ENCODE measurements at places on chromosomes 2 and 18.

- no peak for DNase-seq
Observed at GRCh38 chr18:63192885-63193349, 126.7 kb downstream of the BCL2 start.

DNA sequence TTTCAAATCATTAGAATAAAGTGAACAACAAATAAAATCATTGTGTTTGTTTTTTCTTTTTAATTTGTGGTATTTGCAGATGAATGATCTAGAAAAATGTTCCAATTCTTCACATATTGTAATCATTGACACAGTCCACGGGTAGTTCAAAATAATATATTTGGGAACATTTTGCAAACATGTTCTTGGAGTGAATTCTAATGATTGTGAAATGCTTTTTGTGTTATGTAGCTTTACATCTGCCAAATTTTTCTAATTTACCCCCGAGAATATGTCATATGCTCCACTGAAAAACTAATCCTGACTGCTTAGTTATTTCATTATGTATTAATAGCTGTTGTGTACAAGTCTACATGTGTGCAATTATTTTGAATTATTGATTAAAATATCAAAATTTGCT is 1468.4 kb upstream of the NXPH2 start:
- no peak for DNase-seq

DNA sequence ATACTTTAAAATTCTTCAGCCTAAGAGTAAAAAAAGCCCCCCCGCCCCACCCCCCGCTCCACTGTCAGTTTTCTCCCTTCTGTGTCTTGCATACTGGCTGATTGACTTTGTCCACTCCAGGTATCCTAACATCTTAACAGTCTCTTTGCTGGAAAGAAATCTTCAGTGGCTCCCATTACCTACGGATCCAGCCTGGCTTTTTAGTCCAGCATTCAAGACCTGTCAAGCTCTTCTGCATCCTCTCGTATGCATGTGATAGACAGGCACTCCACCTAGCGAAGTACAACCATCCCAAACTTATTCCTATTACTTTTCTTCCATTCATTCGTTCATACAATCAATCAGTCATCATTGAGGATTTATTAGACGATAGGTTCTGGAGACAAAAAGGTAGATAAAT is 288.1 kb downstream of the MYCN start:
- no peak for DNase-seq

GRCh38 chr2:116819355-116819754 is 995.1 kb upstream of the DDX18 start:
- no peak for DNase-seq

DNA sequence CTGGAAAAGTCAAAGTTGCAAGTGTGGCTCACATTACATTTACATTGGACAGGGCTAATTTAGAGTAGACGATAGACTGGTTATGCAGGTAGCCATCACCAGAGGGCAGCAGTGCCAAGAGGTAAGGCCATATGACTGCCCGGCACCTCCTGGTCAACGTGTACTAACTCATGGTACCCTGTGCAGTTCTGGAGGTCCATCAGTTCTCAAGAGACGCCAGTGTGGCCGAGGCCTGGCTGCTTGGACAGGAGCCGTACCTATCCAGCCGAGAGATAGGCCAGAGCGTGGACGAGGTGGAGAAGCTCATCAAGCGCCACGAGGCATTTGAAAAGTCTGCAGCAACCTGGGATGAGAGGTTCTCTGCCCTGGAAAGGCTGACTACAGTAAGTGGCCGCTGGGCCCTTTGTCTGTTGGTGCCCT is 65.8 kb upstream of the EML6 start:
- no peak for DNase-seq

DNA sequence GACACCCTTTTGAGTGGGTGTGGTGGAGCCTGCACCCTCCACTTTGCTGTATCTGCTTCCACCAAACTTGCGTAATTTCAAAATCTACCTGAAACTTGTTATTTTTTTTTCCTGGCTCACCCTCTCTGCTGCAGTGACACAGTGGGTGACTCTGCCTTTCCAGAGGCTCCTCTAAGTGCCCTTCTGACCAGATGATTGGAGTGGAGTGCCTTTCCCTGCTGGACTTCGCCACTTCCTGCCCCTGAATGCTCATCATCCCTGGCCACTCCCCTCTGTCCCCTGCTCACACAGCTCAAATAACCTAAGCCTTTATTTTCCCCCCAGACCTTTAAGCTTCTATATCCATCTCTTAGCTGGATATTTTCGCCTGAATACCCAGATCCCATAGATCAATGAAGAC is 777.5 kb upstream of the ID2 start:
- DNase-seq = no peak

DNA sequence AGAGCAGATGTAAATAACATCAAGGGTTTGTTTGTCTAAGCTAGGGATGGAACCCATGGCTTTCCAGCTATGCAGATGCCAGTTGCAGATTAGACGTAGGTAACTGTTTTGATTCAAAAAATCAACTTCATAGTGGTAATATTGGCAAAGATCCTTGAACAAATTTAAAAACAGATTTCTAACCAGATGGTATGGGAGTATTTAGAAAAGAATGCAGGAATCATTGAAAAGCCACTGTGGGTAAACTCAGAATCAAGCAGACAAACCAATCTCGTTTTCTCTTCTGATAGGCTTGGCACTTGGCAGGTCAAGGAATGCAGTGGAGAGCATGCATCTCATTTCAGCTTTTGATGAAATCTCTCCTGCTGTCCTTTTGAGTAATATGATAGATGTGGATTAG is 377.5 kb downstream of the CLIP4 start:
- no peak for DNase-seq

DNA sequence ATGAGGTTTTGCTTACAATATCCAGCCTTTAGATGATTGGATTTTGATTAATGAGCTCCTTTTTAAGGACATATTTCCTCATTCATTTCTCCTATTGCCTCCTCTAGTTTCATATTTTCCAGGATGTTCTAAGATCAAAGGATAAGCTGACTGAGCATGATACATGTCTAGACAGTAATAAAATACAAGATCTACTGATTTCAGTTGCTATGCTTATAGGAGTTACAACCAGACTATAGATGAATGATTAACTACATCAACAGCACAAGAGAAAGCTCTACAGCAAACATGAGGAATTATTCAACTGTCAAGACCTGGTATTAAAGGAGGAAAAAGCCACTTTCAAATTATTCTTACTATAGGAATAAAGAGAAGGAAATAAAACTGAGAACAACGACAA is 85.0 kb upstream of the LINC00305 start:
- DNase-seq = no peak

DNA sequence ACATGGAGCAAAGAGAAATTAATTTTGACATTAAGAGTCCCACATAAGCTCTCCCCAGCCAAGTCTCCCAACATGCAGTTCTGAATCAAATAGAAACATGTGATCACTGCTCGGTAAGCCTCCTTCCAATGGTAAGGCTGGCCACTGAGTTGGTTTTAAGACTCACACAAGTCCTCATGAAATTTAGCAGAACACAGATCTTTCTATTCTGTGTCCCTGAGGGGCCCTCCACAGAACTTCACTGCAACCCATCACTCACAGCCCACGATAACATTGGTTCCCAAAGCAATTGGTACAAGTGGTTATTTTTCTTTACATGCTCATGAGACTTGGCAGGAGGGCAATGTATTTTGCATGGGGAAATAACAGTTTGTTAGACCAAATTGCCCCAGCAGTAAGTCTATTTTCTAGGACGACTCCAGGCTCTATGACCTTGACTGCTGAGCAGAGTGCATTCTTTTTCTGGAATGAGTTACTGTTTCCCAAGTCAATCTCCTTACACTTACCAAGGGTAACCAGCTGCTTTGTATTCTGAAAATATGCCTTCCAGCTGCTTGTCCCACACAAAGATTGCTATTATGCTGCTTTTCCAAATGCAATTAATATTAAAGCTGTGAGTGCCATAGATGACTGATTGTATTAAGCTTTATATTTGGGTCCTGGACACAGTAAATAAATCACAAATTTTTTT is 142.3 kb upstream of the TANK start:
- DNase-seq = no peak

- DNase-seq = no peak
Observed at GRCh38 chr2:95350774-95351597, 51.5 kb upstream of the FAHD2A start.

- DNase-seq = no peak
Observed at GRCh38 chr2:119549241-119549640, 5.0 kb downstream of the CFAP221 start.

- DNase-seq = peak; percentile 84
Observed at GRCh38 chr2:191041418-191042161, 27.6 kb upstream of the STAT1 start.

DNA sequence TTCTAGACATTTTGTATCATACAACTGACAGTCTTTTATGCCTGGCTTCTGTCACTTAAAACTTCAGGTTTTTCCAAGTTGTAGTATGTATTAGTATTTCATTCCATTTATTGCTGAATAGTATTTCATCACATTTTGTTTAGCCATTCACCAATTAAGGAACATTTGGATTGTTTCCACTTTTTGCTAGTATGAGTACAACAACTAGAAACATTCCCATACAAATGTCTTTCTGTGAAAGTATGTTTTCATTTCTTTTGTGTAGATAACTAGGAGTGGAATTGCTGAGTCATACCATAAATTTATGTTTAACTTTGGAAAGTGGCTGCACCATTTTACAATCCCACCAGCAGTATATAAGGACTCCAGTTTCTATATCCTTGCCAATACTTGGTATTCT is 135.9 kb downstream of the ATAD2B start:
- no peak for DNase-seq

DNA sequence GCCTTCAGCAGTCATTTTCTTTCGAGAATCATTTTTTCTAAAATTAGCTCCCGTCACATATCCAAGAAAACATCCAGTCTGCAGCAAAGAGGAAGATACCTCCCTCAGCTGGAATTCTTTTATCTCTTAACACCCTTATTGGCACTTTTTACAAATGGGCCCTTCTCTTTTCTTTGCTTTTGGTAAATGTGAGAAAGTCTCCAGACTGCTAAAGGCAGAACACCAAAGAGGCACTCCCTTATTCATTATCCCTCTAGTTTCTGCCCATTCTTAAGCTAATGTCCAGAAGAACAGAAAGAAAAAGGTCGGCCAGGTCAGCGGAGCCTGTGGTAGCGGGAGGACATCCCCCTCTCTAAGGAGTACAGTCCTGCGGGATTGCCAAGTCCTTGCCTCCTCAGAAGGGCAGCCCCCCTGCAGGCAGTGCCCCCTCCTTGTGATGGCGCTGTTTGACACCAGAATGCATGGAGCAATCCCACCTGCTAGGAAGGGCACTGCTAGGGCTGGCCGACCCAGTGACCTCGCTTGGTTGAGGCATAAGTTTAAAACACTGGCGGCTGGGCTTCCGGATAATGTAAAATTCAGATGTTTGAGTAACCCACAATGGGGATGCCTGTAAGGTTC is 34.0 kb downstream of the ST6GAL2 start:
- no peak for DNase-seq

DNA sequence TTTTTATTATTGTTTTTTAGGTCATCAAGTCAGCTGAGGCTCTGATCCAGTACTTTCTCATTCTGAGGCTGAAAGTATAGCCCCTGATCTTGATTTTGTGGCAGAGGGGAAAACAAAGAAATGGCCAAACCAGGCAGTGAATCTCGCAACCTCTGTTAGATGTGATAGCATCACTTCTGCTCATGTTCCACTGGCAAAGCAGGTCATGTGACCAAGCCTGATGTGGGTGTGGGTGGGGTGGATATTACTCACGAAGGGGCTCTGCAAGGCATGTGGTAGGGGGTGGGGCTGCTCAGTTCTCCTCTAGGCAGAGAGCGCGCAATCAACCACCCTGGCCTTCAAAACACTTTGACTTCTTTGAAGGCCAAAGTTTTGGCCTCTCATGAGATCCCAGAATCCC is 254.2 kb downstream of the MYCN start:
- DNase-seq = no peak

DNA sequence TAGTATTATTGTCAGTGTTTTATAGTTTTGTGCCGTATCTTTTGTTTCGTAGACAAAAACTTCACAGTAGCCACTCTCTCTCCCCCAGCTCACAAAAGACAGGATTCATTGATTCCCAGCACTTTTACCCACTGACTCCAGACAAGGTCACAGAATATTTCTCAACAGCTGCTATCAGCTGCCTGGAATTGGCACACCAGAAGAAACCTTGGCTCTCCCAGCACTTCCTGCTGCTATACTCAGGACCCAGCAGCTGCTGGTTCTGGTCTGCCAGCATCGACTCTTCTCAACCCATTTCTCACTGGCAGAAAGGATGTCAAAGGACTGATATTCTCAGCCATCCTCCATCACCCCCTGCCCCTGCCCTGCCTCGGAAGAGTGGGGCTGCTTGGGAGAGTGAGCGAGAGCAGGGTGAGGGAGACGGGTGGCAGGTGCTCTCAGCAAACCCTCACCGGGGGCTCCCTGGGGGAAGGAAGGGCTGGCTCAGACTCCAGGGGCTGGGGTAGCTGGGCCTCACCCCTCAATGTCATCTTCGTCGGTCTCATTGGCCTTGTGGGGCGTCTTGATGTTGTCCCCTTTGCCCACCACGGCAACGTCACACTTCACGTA is 6.1 kb upstream of the OTOF start:
- no peak for DNase-seq

All from NCI-H1105 treated with DMSO at 0.1 percent for 48 hours (cell line).